ENCODE measurements at places on chromosomes 11 and 22.

DNA sequence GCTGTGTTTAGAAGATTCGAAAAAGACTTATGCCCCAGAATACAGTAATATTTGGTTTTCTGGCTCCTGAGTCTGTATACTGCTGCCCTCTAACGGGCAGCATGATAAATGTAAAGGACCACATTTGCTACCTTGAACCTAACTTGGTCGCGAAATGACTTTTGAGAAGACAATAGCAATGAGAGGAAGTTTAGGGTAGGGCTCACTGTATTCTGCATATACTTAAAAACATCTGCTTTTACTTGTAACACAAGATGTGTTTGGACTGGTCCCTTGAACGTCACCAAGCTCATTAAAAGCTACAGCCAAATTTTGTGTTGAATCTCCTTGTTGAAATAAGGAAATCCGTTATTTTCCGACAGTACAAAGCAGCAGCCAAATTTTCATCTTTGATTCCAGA is 309.1 kb downstream of the SWAP70 start:
- DNase-seq, result no peak

GRCh38 chr11:61106894-61107470 is 4.7 kb downstream of the CD5 start:
- no peak for DNase-seq

GRCh38 chr22:42865536-42865935 is 8.5 kb upstream of the ARFGAP3 start:
- DNase-seq, result no peak

GRCh38 chr11:102630598-102631448 is 5.7 kb upstream of the MMP20 start:
- no peak for DNase-seq

DNA sequence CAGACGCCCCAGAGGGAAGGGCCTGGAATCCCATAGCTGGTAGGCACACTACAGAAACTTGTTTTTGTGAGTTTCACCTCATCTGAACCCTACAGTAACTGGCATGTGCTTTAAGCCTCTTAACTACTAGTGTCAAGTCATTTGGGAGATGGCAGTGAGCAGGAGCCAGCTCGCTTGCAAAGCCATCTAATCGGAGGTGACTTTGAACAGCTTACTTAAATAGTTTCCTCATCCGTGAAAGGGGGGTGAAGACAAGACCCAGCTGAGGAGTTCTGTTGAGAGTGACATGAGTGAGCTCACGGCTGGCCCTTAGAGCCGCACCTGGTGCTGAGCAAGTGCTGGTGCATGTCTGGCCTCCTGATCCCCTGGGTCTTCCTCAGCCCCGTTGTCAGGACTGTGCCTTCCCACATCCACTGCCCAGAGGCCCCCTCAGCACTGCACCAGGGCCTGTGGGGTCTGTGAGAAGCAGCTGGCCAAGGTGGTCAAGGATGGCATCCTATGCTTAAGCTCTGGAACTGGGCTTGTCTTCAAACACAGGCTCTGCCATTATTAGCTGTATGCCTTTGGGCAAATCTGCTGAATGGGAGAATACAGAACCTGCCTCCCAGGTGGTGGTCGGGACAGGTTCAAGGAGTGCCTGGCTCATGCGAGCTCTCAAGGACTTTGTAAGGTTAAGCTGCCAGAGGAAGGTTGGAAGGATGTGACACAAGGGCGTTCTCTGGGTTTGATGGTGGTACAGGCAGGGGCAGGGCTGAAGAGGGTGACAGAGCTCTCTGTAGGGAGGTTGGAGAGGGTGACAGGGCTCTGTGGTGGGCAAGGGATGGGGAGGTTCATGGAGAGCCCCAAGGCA is 27.3 kb downstream of the INCENP start:
- DNase-seq, result peak; percentile 37

DNA sequence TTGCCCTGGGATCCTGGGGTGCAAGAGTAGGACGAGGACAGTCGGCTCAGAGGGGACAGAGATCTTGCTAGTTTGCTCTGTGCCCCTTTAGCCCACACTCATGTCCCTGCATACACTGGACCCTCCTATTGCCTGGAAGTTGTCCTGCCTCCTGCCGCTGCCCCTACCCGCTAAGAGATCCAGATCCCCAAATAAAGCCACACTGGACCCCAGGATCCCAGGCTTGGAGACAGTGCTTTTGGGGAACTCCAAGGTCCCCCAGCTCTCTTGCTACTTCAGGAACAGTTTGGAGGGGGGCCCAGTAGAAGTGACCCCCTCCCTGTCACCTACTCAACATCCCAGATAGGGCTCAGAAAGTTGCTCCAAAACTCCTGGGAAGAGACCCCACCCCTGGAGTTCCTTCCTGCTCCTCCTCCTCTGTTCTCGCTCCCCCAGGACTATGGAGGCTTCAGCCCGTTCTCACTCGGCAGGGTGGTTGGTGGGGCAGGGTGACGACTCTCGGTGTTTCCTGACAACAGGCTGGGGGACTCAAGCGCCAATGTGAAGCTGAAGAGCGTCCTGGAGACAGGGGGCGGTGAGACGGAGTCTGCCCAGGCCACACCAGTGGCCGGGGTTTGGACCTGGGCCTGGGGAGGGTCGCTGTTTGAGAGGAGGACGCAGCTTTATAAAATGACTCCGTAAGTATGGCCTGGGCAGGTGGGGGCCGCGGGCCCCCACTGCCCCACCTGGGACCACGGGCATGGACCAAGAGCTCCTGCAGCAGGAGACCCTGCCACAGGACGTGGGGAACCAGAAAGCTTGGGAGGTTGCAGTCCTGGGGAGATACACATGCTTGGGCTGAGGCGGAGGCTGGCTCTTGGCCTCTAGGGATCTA is 19.2 kb upstream of the TUB start:
- DNase-seq, result no peak

GRCh38 chr11:133939558-133939957 is 17.2 kb downstream of the IGSF9B start:
- no peak for DNase-seq

DNA sequence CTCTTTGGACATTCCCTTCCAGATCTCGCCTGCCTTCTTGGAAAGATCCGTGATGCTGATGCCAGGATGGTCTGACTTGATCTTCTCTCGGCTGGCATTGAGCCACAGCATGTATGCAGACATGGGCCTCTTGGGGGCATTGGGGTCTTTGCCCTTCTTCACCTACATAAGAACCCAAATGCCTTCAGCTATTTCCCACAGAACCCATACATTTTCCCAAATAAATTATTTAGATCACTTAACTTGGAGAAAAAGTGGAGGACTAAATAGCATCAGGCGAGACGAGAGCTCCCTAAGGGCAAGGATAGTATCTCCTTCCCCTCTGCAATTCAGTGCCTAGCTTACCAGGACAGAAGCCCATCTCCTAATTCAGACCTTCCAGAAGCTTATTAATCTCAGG is 3.0 kb upstream of the TNKS1BP1 start:
- DNase-seq, result no peak

DNA sequence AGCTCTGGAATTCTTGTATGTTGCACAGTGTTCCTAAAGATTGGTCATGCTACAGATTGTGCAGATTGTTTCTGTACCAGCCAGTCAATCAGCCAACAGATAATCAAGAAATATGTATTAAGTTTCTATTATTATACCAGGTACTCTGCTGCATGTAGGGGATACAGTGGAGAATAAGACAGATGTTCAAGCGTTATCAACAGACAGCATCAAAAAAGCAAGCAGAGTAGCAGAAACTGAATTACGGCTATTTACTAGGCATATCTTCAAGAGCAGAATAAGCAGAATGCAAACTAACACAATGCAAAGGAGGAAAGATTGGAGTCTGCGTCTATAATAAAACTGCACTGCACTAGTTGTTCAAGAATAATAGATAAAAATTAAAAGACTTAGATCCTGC is 278.6 kb downstream of the ETS1 start:
- DNase-seq, result no peak

GRCh38 chr22:23485490-23485889 is 94.6 kb downstream of the IGLL1 start:
- DNase-seq, result no peak

DNA sequence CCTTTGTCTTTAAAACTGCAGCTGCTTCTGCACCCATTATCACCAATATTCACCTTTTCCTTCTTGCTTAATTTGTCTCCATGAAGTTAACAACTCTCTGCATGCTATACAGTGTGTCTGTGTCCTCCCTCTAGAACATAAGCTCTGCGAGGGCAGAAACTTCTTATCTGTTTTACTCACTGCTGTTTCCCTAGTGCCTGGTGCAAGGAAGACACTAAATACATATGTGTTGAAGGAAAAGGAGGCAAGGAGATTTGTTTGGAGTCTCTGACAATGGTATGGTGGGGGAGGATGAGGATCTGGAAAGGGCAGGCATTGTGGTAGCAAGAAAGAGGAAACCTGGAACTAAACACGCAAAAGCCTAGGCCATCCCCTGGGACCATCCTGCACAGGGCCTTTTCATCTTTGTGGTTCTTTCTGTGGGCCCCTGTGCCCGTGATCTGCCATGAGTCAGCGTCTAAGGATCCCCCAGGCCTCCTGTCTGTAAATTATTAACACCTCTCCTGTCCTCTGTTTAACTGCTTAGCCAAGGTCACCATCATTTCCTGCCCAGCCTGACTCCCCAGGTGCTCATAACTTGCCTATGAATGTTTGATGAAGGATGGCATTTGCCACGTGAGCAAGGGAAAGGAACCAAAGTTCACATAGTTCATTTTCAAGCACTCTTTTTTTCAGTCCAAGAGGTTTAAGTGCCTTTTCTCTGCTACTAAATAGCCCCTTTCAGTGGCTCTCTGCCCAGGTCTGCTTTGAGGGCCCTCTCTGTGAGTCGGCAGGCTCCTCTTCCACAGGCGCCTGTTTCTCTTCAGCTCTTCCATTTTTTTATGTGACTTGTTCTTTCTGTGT is 131.1 kb downstream of the RASSF10 start:
- peak; percentile 65 for DNase-seq

DNA sequence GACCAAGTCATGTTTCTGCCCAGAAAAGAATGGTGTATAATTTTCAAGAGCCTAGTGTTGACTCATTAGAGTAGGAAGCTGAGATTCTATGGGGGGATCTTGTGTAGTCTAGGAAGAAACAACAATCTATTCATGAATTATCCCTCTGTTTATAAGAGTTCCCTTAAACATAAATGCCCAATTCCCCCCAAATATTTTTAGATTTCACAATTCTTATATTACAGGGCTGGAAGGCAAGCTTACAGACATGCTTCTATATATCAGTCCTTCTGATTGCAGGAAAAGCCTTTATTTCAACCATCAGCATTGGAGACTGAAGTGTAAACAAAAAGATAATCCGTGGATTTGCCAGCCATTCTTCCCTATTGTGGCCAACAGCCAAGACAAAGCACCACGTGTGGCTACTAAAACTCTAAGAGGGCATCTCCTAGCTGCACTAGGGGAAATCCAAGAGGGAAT is 71.4 kb downstream of the NAT10 start:
- no peak for DNase-seq

GRCh38 chr11:61811831-61812230 is 5.0 kb downstream of the FADS1 start:
- no peak for DNase-seq

Measured in ureter (tissue), 1 donor.